ENCODE measurements at places on chromosomes 4 and X.

GRCh38 chrX:154802947-154803346 is 2.3 kb downstream of the MPP1 start:
- no peak for DNase-seq

DNA sequence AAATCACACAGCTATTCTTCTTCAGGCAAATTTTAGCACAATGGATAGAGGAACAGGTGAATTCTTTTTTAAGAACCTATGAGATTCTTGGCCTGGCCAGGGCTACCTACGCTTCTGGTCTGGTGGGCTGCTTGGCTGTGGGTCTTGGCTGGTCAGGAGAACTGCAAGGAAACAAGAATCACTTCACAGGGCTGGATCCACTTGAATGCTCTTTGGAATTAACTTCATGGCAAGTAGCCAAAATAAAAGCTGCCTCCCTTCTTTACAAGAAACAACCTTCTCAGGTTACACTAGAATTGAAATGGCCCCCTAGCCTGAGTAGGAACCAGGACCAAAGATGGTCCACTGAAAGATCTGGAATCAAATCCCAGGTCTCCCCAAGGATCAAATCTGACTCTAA is 519.1 kb downstream of the IQCM start:
- no peak for DNase-seq

DNA sequence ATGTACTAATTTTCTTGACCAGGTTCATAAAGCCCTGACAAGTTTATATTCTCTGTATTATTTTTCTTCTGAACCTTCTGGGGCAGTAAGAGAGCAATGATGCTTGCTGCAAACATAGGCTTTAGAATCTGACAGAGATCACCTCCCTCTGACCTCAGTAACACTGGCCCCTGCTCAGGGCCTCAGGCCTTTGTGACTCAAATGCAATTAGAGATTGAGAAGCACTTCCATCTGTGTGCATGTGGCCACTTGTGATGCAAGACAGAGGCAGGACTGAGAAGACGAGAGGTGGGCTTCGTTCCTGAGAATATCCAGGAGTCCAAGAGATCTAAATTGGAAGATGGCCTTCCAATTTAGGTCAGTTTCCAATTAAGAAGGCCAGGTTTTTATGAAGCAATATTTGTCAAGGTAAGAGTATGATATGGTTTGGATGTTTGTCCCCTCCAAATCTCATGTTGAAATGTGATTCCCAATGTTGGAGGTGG is 82.8 kb upstream of the VEGFC start:
- DNase-seq: no peak

DNA sequence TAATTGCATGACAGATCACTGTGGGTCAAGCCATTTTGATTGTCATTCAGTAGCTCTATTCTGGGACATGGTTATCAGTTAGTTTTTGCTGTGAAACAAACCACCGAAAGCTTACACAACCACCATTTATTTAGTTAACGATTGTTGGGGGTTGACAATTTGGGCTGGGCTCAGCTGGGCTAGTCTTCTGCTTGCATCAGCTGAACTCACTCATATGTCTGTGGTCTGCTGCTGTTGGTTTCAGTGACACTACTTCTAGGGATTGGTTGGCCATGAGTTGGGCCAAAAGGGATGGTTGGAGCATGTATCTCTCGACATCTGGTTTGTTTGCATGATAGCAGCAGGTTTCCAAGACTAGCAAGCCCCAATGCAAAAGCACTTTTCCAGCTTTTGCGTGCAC is 5.3 kb upstream of the SMIM10 start:
- no peak for DNase-seq

- DNase-seq: no peak
These were observed 50.9 kb downstream of the ENPP6 start for GRCh38 chr4:184166736-184167135.

DNA sequence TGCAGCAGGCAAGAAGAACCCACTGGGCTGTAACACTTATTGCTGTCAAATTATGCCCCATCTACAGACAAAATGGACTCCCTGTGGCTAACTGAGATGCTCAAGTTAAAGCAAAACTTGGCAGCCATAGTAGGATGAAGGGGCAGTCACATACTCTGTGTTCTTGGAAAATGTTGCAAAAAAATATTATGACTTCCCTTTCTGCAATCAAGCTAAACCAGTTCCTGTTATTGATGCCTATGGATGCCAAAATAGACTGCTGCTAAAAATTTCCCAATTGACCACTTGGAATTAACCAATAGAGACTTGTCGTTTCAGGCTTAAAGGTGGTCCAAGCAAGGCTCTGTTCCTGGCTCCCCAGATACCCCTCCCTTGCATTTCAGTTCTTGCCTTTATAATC is 49.5 kb downstream of the IQCM start:
- no peak for DNase-seq

DNA sequence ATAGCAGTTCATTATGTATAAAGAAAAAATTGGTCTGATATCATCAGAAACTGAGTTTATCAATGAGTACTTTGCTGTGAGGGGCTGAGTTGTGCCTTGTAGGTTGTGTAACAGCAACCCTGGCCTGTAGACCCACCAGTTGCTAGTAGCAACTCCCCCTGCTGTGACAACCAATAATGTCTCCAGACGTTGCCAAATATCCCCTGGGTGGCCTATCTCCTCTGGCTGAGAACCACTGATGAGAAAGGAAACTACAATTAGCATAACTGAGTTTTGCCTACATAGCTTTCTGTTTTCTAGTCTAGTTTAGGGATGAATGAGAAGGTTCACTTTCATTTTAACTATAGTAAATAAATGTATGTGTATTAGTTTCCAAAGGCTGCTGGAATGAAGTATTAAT is 234.1 kb downstream of the CPE start:
- DNase-seq: no peak

DNA sequence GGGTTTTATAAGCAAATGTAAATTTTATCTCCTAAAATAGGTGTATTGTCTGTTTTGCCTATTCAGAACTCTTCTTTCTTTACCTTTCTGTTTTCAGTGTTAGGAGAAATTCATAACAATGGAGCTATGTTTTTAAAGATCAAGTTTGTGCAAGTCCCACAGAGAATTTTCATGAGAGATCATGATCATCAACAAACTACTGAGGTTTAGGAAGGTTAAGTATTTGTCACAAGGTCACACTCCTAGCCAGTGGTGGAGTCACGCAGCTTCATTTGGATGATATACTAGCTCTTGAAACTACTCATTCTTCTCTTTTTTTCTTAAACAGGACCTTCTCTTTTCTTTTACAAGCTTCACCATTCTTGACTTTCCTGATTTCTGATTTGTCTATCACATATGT is 892.6 kb upstream of the FRG1 start:
- DNase-seq: no peak

- DNase-seq: no peak
These were observed 92.2 kb upstream of the ANXA3 start for GRCh38 chr4:78459327-78459726.

- DNase-seq: no peak
These were observed 173.7 kb upstream of the GALNTL6 start for GRCh38 chr4:171639540-171639939.

- no peak for DNase-seq
These were observed 62.7 kb upstream of the HELT start for GRCh38 chr4:184955636-184956035.
